GM12865 (cell line): ENCODE measurements at places on chromosomes 2 and 18.

DNA sequence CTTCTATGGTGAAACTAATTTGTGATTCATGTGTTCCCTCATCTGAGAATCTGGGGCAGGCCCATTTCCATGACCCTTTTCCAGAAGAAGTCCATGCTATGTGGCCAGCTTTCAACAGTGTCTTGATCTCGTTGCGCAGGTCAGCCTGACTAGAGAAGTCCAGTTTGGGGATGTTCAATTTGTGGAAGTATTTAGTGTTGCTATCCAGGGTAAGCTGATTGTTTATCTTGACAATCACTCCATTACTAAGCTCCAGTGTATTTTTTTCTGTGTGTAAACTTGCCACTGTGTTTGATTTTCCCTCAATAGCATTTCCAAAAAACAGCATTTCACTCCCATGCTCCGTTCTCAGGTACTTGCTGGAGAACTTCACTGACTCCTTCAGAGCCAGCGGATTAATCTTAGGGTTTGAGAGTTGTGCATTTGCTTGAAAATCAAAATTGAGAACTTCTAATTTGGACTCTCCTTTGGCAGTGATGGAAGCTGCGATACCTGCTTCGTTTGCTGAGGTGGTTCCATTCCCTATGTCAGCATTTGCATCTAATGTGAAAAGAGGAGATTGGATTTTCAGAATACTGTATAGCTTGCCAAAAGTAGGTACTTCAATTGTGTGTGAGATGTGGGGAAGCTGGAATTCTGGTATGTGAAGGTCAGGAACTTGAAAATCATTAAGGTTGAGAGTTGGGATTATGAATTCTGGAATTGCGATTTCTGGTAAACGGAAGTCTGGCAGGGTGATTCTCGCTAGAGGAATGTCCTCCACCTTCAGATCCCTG is 35.7 kb downstream of the APOB start:
- no peak for DNase-seq

GRCh38 chr2:180722551-180723239 is 257.7 kb upstream of the UBE2E3 start:
- DNase-seq, result no peak

- DNase-seq, result no peak
Observed at GRCh38 chr2:195537811-195538210, 119.2 kb upstream of the SLC39A10 start.

GRCh38 chr2:198162276-198162675 is 357.9 kb downstream of the PLCL1 start:
- no peak for DNase-seq

DNA sequence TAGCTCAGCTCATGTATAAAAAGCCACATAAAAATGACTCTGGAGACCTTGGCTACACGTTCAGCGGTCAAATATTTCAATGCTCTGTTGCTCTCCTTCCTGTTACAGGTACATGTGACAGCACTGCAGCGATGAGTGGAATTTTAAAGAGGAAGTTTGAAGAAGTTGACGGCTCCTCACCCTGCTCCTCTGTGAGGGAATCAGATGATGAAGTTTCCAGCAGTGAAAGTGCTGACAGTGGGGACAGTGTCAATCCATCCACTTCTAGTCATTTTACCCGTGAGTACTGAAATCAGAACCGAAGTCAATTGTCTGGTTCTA is 125.4 kb downstream of the CSRNP3 start:
- peak; percentile 48 for DNase-seq

GRCh38 chr2:46161911-46162310 is 135.3 kb upstream of the EPAS1 start:
- DNase-seq, result no peak

DNA sequence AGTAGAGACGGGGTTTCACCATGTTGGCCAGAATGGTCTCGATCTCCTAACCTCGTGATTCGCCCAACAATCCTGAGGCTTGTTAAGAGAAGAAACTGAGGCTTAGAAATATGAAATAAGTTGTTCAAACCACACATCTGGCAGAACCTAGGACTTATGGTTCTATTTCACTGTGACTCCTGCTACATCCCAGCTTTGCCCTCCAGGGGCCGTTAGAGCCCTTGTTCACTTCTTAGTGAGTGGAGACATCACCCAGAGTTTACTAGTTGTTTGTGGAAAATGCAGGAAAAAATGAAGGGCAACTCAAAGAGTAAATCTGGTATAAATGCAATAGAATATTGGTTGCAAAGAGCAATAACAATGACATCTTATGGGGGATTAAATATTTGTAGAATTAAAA is 43.9 kb downstream of the MARCHF4 start:
- DNase-seq, result no peak

DNA sequence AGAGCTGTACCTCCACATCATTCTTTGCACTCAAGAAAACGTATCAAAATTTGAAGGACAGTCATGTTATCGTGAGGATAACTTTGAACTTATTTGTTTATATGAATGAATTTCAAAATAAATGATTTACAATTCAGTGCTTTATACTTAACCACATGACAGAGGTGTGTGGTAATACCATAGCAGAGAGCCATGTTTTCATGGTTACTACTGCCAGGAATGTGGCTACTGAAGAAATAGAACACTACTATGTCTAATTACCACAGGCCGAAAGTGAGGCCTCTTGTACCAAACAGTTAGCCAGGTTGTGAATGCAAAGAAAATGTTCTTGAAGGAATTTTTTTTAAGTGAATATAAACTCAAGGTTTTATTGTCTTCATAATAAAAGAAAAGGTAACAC is 49.2 kb downstream of the AAK1 start:
- DNase-seq, result no peak

GRCh38 chr2:108418416-108418815 is 30.6 kb upstream of the GCC2 start:
- DNase-seq, result no peak

GRCh38 chr2:124975224-124975623 is 950.1 kb downstream of the CNTNAP5 start:
- no peak for DNase-seq

GRCh38 chr2:29580223-29580622 is 341.2 kb downstream of the ALK start:
- no peak for DNase-seq

DNA sequence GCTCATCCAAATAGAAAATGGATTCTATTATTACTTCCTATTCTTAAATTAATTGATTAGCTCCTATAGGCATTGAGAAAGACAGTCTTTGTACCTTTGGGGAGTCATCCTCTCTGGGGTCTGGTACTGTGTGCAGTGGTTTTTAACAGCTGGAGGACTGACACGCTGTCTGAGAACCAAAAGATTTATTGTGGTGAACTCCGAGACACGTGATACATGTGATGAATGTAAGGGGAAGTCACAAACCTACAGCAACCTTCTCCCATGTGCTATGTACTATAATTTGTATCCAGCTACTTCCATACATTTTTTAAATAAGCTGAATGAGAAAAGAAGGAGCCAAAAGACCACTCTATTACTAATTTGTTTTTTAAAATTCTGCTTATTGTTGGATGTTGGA is 133.7 kb downstream of the GALNT3 start:
- peak; percentile 27 for DNase-seq

DNA sequence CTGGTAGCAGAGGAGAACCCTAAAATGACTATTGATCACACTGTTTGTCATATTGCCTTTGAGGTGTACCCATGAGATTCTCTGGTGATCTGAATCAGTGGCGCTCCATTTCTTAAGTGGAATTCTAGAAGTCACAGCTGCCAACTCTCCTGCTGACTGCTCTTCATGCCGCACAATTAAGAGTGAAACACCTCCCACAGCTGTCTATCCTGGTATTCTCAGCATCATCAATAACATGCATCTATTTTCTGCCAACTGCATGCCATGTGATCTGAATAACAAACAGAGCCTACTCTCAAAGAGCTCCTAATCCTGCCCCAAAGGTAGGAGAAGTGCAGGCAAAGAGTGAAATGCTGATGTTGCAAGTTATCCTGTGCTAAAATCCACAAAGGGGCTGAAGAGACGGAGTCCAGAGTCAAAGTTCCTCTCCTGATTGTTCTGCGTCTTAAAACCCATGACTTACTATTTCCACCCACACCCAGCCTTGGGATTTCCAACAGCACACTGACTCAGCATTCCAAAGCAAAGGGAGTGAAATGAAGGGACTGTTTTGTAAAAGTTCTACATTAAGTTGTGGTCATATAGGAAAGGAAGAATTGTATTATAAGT is 13.7 kb upstream of the DAPL1 start:
- no peak for DNase-seq

- DNase-seq, result no peak
Observed at GRCh38 chr18:58392324-58393000, 236.4 kb downstream of the ALPK2 start.

GRCh38 chr18:67525328-67526099 is 9.0 kb upstream of the DSEL start:
- no peak for DNase-seq
